Mucosa of gallbladder (tissue), 1 donor: ENCODE measurements at places on chromosomes 4 and X. TPM values are rescaled to one million over a fixed set of nuclear protein-coding genes. Genes with fewer than 3 reads are reported as not detected.

EFHC2 gene
- 3.7 TPM for total RNA-seq

COL4A5 gene
- 98.8 TPM for total RNA-seq

GRCh38 chrX:52410439-52411394 lies 41.9 kb downstream of the XAGE2 start:
- DNase-seq = no peak

GRCh38 chr4:172055046-172055445 lies 241.8 kb downstream of the GALNTL6 start:
- no peak for DNase-seq

DNA sequence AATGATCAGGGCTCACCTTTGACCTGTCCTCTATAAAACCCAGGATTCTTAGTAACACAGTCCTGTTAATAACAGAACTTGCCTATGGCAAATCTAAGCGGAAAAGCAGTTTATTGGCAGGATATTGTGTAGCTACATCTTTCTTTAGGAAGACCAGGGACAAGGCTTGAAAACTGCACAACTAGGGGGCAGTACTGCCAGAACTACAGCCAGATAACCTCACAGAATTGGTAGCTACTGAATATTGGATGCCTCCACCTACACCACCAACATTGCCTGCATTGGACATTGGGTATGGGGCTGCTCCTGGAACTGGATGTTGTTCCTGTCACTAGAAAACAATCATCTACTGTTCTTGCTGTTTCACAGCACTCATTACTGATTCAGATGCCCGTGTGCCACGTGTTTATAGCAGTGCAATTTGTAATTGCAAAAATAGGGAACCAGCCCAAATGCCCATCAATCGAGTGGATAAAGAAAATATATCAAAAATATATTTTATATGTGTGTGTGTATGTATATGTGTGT lies 47.4 kb downstream of the REPS2 start:
- no peak for DNase-seq

DNA sequence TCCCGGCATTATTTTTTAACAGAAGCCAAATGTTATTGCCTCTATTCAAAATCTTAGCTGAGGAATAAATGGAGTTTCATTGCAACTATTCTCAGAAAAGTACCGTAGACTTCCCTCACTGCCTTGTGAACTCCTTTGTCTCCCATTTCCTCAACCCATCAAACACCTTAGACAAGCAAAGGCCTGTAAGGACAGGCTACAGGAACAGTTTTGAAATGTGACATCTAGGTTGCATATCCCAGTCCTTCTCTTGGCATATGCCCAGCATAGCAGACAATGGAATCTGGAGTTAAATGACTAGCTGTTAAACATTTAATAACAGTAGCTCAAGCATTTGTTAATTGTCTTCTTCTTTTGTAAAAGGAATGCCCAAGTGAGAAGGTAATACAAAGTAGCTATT lies 1371.7 kb downstream of the STIM2 start:
- DNase-seq = no peak
